NCI-H510A (cell line): ENCODE measurements at places on chromosomes 3 and 15.

DNA sequence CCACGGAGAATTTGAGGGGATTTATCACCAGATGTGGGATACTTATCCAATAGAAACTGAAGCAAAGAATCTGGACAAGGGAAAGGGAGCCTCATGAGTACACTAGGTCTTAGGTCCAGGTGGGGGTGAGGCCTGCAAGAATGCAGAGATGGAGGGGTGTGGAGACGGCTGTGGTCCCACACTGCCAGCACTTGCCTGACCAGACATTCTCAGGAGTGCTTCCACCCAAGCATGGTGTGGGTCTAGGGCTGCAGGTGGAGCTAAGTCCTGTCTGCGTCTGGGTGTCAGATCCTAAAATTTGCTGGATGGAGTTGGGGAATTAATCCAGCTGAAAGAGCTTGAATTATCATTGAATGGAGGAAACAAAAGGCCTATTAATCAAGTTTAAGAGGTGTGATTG lies 14.4 kb downstream of the PML start:
- no peak for DNase-seq

- DNase-seq: no peak
These were observed 133.5 kb upstream of the SGO1 start for GRCh38 chr3:20319551-20319950.

DNA sequence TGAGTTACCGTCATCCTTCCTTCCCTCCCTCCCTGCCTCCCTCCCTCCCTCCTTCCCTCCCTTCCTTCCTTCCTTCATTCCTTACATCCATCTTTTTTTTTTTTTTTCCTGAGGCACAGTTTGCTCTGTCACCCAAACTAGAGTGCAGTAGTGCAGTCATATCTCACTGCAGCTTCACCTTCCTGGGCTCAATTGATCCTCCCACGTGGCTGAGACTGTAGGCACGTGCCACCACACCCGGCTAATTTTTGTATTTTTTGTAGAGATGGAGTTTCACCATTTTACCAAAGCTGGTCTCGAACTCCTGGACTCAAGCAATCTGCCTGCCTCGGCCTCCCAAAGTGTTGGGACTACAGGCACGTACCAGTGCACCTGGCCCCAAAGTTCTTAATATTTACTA lies 25.8 kb downstream of the USP3 start:
- no peak for DNase-seq

GRCh38 chr15:47620960-47621681 lies 96.2 kb upstream of the SEMA6D start:
- DNase-seq: no peak

DNA sequence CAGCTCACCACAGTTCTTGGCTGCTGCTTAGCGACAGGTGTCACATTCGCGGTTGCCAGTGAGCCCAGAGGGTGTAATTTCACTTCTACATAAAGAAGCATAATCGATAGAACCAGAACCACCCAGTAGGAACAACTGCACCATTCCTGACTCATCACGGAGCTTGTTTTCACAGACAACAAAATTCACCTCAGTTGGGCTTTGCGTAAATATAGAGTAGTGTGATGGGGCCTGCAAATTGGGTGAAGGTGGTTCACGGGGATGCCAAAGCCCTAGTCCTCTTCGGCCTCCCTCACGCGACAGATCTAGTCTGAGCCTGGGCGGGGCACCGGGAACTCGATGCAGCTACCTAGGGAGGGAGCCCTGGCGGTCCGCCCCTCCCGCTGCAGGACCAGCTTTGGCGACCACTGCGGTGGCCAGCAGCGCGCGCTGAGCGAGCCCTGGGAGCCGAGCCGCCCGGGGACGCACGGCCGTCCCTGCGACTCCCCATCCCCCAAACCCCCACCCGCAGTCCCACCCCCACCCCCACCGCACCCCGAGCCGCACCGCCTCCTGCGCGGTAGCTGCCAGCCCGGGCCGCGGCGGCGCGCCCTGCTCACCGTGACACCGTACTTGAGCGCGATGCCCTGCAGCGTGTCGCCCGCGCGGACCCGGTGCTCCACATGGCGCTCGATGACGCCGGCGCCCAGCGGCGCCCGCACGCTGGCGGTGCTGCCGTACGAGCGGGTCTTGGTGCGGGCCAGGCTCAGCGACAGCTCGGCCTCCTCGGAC lies 519 bp downstream of the LYSMD2 start:
- no peak for DNase-seq

- no peak for DNase-seq
These were observed 482 bp upstream of the OGG1 start for GRCh38 chr3:9749296-9749644.

- no peak for DNase-seq
These were observed 123.1 kb downstream of the CHCHD6 start for GRCh38 chr3:126827121-126827520.

DNA sequence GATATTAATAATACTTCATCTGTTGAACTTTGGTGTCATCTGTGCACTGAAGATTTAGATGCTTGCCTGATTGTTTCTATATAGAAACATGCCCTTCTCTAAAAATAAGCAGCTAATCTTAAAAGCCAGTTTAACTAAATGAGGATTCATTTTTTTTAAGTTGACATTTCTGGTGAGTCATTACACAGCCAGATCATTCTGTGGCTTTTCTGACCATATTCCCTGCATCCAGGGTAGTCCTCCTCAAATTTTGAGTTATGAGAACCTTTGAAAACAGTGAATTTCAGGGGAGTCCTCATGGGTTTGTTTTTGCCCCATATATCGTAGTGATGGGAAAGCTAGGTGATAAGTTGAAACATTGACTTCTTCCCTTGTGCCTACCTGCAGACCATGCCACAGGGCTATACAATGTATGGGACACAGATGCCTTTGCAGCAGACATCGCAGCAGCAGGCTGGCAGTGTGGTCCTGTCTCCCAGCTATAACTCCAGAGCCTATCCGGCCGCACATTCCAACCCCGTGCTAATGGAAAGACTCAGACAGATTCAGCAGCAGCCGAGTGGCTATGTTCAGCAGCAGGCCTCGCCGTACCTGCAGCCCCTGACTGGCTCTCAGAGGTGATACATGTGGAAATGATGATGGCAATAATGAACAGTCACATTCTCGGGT lies 26.5 kb upstream of the P2RY12 start:
- no peak for DNase-seq
